ENCODE measurements at places on chromosomes 16 and 17. TPM values are rescaled to one million over a fixed set of nuclear protein-coding genes. Genes with fewer than 3 reads are reported as not detected.

GRCh38 chr17:74373838-74374606 lies 6.7 kb downstream of the GPR142 start:
- no peak for DNase-seq

DNA sequence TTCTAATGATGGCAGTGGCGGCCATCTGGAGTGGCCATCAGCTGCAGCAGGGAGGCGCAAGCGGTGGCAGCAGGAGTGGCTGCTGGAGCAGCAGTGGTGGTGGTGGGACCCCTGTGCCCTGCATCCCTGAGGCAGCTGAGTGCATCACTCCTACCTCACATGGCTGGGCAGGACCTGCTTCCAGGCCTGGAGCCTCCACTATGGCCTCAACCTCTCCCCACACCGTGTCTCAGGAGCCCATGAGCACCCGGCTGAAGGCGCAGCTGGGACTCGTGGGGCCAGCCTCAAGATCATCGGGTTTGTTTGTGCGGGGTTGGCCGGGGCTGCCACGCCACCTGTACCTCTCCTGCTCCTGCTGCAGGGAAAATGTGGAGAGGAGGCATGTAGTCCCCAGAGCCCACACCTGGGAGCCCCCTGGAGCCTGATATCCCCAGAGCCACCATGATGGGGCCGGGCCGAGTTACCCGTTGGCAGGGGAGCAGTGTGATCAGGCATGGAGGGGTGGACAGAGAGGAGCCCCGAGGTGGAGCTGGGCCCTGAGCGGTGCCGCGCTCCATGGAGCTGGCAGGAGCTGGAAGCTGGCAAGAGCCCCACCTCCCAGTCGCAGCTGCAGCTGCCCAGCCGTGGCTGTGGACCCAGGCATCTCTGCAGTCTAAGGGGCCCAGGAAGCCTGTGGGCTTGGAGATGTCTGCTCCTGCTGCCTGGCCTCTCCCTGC lies 16.7 kb downstream of the RHOT1 start:
- DNase-seq: no peak

GRCh38 chr16:17329391-17329790 lies 141.4 kb downstream of the XYLT1 start:
- DNase-seq: no peak

MYH2 gene
- not detected for total RNA-seq

DNA sequence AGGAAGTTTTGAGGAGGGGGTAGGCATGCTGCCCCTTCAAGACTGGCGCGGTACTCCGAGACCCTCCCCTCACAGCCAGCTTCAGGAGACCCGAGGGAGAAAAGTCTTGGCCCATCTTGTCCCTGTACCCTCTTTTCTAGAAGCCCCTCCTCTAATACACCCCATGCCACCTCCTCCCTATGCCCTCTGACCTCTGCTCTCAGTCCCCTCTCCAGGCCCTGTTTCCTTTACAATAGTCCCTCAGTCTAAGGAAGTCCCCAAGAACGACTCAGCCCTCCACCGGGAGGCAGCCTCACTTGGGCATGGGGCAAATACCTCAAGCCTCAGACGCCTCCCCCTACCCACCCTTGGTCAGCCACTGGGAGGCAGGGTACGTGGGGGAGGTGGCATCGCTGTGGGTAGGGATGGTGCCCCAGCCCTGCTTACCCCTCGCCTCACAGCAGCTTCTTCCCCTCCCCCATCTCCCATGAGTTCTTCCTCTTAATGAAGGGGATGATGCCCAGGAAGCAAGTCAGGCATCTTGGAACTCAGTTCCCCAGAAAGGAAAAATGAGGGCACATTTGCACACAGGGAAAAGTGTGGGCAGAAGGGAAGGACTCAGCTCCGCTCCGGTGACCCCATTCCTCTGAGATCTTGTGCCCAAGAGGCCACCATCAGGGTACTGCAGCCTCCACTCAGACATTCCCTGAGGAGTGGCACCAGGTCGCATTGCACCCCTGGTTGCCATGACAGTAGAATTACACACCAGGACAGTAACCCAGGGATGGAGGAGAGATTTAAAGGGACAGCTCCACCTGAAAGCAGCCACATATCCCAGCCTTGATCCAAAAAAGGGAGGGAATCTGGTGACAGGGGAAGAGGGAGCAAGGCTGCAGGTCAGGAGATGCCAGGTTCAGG lies 6.2 kb downstream of the MPP2 start:
- no peak for DNase-seq

DNA sequence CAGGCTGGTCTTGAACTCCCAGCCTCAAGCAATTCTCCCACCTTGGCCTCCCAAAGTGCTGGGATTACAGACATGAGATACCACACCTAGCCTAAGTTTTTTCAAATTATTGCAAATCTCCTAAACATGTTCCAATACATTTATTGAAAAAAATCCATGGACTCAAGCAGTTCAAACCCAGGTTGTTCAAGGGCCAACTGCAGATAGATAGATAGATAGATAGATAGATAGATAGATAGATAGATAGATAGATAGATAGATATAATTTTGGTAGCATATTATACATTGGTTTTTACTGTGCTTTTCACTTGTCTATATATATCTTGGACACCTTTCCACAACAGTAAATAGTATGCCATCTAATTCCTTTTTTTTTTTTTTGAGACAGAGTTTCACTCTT lies 20.9 kb upstream of the RBBP6 start:
- DNase-seq: no peak

GRCh38 chr16:4321286-4322120 lies 5.6 kb downstream of the GLIS2 start:
- DNase-seq: no peak

DNA sequence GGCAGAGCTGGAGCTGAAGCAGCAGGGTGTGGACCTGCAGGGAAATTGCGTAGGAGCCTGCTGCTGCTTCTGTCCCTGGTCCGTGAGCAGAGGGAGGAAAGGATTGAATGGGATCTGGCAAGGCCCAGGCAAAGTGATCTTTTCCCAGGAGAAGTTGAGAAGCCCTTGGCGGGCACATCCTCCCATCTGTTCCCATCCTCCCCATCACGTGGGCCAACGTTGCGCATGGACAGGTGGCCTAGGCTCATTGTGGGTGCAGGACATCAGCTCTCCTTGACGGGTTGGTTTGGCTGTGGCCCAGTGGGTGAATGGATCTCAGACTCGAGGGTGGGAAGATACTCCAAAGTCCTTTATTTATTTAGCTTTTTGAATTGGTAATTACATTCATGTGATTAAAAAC lies 29.4 kb upstream of the POLR3E start:
- no peak for DNase-seq

DNA sequence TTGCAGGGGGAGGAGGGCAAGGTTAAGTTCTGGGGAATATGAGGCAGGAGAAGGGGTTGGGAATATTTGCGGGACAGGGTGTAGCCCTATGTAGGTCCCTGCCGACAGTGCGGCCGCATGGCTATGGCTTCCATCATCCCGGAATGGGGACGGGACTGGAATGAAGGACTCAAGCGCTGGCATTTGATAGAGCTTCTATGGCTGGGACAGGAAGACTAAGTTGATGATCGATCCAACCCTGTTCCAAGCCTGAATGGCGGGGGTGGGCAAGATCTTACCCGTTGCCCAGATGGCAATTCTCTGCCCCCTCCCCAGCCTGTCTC lies 47.1 kb downstream of the SRCIN1 start:
- no peak for DNase-seq

GRCh38 chr17:3621146-3621720 lies 12.0 kb upstream of the TRPV1 start:
- no peak for DNase-seq
